ENCODE measurements at places on chromosomes 5 and 9. TPM values are rescaled to one million over a fixed set of nuclear protein-coding genes. Genes with fewer than 3 reads are reported as not detected.
A peak's percentile ranks its signal among the peaks of the same experiment; 100 is the strongest.

- no peaks in the 10 kb centered on the region for H3K36me3 ChIP-seq
- no peak overlapping the region for H3K27ac ChIP-seq
- H3K4me1 ChIP-seq = no peaks in the 10 kb centered on the region
- no peak overlapping the region for H3K4me3 ChIP-seq
- DNase-seq = no peak
Observed at GRCh38 chr5:56145106-56145505, 88.0 kb downstream of the ANKRD55 start.

GRCh38 chr9:98391406-98391805, 136.0 kb upstream of the TBC1D2 start:
- no peaks in the 10 kb centered on the region for H3K36me3 ChIP-seq
- DNase-seq = no peak
- H3K4me1 ChIP-seq = peaks cover 20% of the 10 kb centered on the region

DNA sequence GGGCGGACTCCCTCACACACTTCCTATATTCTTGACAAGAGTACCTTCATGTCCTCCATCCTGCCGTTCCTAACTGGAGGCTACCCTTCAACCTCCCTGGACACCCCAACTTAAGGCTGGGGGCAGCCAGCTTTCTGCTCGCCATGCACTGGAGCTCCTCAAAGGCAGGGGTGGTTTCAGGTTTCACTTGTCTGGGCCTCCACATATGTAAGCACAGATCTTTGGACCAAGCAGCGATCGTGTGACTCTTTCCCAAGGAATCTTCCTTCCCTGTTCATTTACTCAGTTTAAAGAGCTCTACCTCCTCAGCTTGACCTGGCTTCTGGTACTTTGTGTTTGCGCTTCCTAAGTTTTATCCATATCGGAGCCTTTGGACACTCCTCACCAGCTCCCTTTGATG, 34.2 kb upstream of the TRPC7 start:
- no peaks in the 10 kb centered on the region for H3K4me1 ChIP-seq
- H3K27ac ChIP-seq = no peak overlapping the region
- no peaks in the 10 kb centered on the region for H3K27me3 ChIP-seq
- H3K4me3 ChIP-seq = no peak overlapping the region

DNA sequence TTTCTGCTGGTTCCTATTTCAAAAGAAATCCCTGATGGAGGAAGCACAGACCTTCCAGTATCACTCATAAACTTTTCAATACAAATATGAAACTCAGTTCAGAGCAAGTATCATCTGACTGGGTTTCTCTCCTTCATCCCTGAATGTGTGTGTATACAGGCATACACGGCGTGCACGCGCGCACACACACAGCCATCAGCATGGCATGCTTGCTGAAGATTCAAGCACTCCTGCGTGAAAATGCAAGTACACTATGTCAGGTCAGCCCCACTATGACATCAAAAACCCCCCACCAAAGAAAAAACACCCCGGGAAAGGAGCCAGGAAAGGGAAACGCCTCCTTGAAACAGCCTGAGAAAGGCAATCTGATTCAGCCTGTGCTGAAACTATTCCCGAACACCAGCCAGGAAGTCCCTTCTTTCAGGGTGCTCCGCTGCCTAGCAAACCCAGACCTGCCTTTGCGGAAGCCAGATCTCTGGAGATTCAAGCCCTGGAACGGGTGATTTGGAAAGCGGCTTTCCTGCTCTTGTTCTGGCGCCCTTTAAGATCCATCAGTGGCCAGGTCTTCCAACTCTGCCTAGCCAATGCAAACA, 831 bp downstream of the KLHL3 start:
- H3K4me3 ChIP-seq = no peak overlapping the region
- no peak for DNase-seq
- H3K27me3 ChIP-seq = peaks cover 2% of the 10 kb centered on the region
- H3K4me1 ChIP-seq = no peaks in the 10 kb centered on the region

SOHLH1 gene
- total RNA-seq = not detected

DNA sequence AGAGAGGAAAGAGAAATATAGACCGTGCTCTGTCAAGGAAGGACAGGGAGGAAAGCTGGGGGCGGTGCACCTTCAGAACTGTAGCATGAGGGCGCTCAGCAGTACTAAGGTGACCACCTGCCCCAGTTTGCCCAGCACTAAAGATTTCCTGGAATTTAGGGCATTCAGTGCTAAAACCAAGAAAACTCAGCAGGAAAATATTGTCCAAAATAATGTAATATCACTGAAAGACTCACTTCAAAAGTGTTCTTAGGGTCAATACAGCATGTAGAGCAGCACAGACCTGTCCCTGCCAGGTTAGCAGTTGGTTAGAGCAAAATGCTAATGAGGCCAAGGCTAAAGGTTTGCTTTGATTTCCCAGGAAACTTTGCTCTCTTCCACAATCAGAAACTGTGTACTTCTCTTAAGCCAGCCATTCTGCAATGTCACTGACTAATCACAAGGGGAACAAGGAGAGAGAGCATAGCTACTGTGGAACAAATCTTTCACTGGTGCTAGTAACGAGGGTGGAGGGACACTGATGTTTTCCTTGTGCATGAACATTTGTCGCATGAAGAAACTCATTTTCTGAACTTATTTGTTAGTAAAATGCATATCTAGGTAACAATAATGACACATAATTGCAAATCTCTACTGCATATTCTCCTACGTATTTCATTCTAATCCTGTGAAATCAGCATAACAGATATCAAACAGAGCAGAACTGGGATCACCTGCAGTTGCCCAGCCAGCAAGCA, 53.0 kb upstream of the GRAMD2B start:
- H3K27me3 ChIP-seq = peaks cover 7% of the 10 kb centered on the region
- H3K4me1 ChIP-seq = no peaks in the 10 kb centered on the region
- no peak overlapping the region for H3K27ac ChIP-seq
- H3K4me3 ChIP-seq = no peak overlapping the region
- H3K36me3 ChIP-seq = no peaks in the 10 kb centered on the region

SAP30L gene
- total RNA-seq = 28.9 TPM

AGXT2 gene
- total RNA-seq = not detected

FIBCD1 gene
- total RNA-seq = not detected

DNA sequence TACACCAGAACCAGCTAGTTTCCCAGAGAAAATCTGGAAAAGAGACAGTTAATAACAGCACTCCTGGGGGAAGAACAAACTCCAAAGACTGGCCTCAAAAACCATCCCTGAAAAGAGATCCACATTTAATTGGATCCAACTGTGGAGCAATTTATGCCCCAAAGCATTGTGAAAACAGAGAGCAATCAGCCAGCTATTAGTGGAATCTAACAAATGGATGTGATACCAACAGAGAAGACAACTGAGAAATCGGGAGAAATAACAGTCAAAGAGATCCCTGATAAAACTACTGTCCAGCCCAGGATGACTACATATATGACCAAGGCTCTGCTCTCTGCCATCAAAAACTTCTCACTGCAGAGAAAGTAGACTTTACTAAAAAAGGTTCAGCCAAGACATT, 40.5 kb upstream of the TRIO start:
- no peak for DNase-seq
- H3K4me1 ChIP-seq = peaks cover 21% of the 10 kb centered on the region
- H3K36me3 ChIP-seq = no peaks in the 10 kb centered on the region
- H3K27me3 ChIP-seq = no peaks in the 10 kb centered on the region
- H3K4me3 ChIP-seq = no peak overlapping the region

GRCh38 chr5:113022661-113023060, 46.1 kb downstream of the DCP2 start:
- peak overlapping the region; percentile 5 for H3K4me3 ChIP-seq
- H3K36me3 ChIP-seq = peaks cover 45% of the 10 kb centered on the region
- no peaks in the 10 kb centered on the region for H3K27me3 ChIP-seq
- peak overlapping the region; percentile 62 for H3K27ac ChIP-seq
- DNase-seq = no peak

GAS1 gene
- total RNA-seq = not detected

- H3K4me1 ChIP-seq = no peaks in the 10 kb centered on the region
- no peak for DNase-seq
- H3K4me3 ChIP-seq = no peak overlapping the region
- H3K36me3 ChIP-seq = peaks cover 1% of the 10 kb centered on the region
- no peak overlapping the region for H3K27ac ChIP-seq
- peaks cover 12% of the 10 kb centered on the region for H3K27me3 ChIP-seq
Observed at GRCh38 chr9:78158286-78158685, 77.6 kb upstream of the CEP78 start.

GRCh38 chr5:142548739-142549275, 137.1 kb downstream of the FGF1 start:
- DNase-seq = no peak
- no peak overlapping the region for H3K4me3 ChIP-seq
- H3K4me1 ChIP-seq = peaks cover 10% of the 10 kb centered on the region
- H3K36me3 ChIP-seq = no peaks in the 10 kb centered on the region

CCNI2 gene
- total RNA-seq = 0.44 TPM

GRCh38 chr9:91421971-91422757, 1.5 kb downstream of the NFIL3 start:
- H3K27me3 ChIP-seq = peaks cover 35% of the 10 kb centered on the region
- peak overlapping the region; percentile 93 for H3K4me3 ChIP-seq

PDZD2 gene
- total RNA-seq = 0.12 TPM

DNA sequence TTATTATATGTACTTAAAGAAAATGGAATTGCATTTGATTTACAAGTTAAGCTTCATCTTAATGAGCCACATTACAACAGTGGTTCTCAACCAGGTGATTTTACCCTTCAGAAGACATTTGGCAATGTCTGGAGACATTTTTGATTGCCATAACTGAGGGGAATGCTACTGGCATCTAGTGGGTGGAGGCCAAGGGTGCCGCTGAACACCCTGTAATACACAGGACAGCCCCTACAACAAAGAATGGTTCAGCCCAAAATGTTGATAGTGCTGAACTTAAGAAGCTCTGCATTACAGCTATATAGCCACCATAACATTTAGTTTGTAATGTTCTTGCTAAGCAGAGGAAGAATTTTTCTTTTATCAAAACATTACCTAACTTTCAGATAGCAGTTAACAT, 103.1 kb downstream of the PAM start:
- DNase-seq = no peak
- no peak overlapping the region for H3K27ac ChIP-seq
- H3K27me3 ChIP-seq = peaks cover 2% of the 10 kb centered on the region
- no peaks in the 10 kb centered on the region for H3K36me3 ChIP-seq

CTSL gene
- 0.29 TPM for total RNA-seq

GRCh38 chr9:20397348-20397747, 225.0 kb downstream of the MLLT3 start:
- no peak for DNase-seq
- H3K4me1 ChIP-seq = peaks cover 11% of the 10 kb centered on the region
- H3K36me3 ChIP-seq = no peaks in the 10 kb centered on the region
- H3K27me3 ChIP-seq = no peaks in the 10 kb centered on the region
- no peak overlapping the region for H3K4me3 ChIP-seq

- H3K27me3 ChIP-seq = no peaks in the 10 kb centered on the region
- no peak overlapping the region for H3K4me3 ChIP-seq
- no peak overlapping the region for H3K27ac ChIP-seq
- no peaks in the 10 kb centered on the region for H3K36me3 ChIP-seq
- H3K4me1 ChIP-seq = no peaks in the 10 kb centered on the region
- no peak for DNase-seq
Observed at GRCh38 chr9:8655071-8655470, 855.5 kb upstream of the DMAC1 start.

CDKN2B-AS1 gene
- 1.4 TPM for total RNA-seq

DNA sequence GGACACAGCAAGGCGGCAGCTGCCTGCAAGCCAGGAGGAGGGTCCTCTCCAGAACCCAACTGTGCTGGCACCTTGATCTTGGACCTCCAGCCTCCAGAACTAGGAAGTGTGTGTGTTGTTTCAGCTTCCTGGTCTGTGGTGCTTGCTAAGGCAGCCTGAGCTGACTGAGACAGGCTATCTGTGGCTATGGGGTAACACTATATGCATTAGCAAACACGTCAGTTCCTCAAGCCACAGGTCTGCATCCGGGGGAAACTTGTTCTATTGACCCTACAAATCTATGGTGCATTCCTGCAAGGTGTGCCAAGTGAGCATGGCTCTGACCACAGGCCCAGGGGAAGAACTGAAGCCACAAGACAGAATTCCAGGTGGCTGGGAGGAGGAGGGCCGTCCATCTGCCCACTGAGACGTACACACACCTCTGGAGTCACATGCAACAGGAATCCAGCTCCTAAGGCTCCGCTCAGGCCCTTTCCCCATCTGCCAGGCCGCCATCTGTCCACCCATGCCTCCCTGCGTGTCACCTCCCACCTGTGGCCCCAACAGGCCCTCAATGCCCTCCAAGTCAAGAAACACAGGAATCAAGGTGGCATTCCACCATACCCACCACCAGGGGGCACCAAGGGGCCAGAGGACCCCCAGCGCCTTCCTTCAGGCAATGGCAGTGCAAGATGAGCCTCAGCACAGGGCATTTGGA, 174.9 kb downstream of the ROR2 start:
- H3K27ac ChIP-seq = no peak overlapping the region
- peak; percentile 46 for DNase-seq
- H3K36me3 ChIP-seq = no peaks in the 10 kb centered on the region
- peaks cover 12% of the 10 kb centered on the region for H3K27me3 ChIP-seq

GRCh38 chr5:154276973-154277331, 86.4 kb downstream of the GALNT10 start:
- peaks cover 2% of the 10 kb centered on the region for H3K36me3 ChIP-seq
- no peak overlapping the region for H3K4me3 ChIP-seq
- H3K27ac ChIP-seq = no peak overlapping the region
- H3K4me1 ChIP-seq = peaks cover 36% of the 10 kb centered on the region
- no peaks in the 10 kb centered on the region for H3K27me3 ChIP-seq

GRCh38 chr5:40681363-40682153, 1.8 kb downstream of the PTGER4 start:
- H3K4me1 ChIP-seq = peaks cover 68% of the 10 kb centered on the region
- peak overlapping the region; percentile 92 for H3K27ac ChIP-seq
- H3K27me3 ChIP-seq = no peaks in the 10 kb centered on the region
- H3K4me3 ChIP-seq = peak overlapping the region; percentile 98
- H3K36me3 ChIP-seq = peaks cover 65% of the 10 kb centered on the region
- DNase-seq = peak; percentile 55

GRCh38 chr9:37301042-37301853, 121.2 kb upstream of the GRHPR start:
- no peak for DNase-seq
- H3K27ac ChIP-seq = peak overlapping the region; percentile 96
- peaks cover 42% of the 10 kb centered on the region for H3K36me3 ChIP-seq

DNA sequence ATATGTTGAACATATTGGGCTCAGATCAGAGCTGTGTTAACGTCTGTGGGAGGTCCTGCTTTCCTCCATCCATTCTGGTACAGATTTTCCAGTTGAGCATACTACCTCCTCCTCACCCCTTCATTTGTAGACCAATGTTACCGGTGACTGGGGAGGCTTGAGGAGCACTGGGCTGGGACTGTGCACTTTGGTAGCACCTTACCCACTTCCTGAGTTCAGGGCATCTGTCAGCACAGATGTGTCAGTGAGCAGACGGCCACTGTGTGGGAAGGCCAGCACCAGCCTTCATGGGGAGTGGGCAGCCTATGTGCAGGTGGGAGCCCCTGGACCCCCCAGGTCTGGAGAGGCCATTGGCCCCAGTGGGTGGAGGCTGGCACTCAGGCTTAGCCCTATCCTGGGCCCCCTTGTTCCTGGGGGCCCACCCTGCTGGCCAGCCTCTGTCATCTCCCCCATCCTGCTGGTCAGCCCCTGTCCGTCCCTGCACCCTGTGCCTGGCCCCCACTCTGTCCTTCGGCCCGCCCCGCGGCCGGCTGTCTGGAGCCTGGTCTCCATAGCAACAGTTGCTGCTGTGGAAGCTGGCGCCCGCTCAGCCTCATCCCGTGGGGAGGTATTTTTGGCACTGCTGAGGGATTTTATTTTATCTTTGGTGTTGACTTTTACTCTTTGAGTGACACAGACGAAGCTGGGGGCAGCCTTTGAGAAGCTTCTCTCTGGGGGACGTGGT, 21.3 kb downstream of the WNK2 start:
- no peaks in the 10 kb centered on the region for H3K4me1 ChIP-seq
- H3K4me3 ChIP-seq = no peak overlapping the region
- H3K27me3 ChIP-seq = peaks cover 7% of the 10 kb centered on the region
- H3K27ac ChIP-seq = no peak overlapping the region
- no peaks in the 10 kb centered on the region for H3K36me3 ChIP-seq

GRCh38 chr5:14741131-14741530, 76.6 kb downstream of the OTULIN start:
- H3K4me1 ChIP-seq = peaks cover 22% of the 10 kb centered on the region
- H3K4me3 ChIP-seq = no peak overlapping the region
- DNase-seq = no peak
- no peaks in the 10 kb centered on the region for H3K27me3 ChIP-seq
- H3K27ac ChIP-seq = no peak overlapping the region

Data from activated B cell treated with CpG ODN at 0.5 μM for 24 hours (primary cell).